ENCODE measurements at places on chromosomes 3 and 15. TPM values are rescaled to one million over a fixed set of nuclear protein-coding genes. Genes with fewer than 3 reads are reported as not detected.

- no peak for DNase-seq
Observed at GRCh38 chr3:49471856-49472495, 1.9 kb downstream of the DAG1 start.

IL17RD gene
- 5.1 TPM for total RNA-seq

DNAH12 gene
- 0.29 TPM for total RNA-seq

AMIGO3 gene
- 0.35 TPM for total RNA-seq

Data from chondrocyte (in vitro differentiated cells).